ENCODE measurements at places on chromosomes 2 and 18.

DNA sequence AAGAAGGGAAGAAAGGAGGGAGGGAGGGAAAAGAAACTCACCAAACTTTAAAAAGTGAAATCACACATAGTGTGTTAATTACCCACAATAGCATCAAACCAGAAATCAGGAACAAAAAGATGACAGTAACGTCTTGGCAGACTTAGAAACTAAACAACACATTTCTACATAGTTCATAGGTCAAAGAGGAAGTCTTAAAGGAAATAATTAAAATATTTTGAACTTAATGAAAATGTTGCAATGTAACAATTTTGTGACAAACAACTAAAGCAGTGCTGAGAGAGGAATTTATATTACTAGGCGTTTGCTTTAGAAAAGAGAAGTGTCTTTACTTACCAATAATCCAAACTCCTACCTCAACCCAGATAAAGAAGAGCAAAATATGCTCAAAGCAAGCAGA lies 505.0 kb upstream of the ID2 start:
- no peak for DNase-seq

DNA sequence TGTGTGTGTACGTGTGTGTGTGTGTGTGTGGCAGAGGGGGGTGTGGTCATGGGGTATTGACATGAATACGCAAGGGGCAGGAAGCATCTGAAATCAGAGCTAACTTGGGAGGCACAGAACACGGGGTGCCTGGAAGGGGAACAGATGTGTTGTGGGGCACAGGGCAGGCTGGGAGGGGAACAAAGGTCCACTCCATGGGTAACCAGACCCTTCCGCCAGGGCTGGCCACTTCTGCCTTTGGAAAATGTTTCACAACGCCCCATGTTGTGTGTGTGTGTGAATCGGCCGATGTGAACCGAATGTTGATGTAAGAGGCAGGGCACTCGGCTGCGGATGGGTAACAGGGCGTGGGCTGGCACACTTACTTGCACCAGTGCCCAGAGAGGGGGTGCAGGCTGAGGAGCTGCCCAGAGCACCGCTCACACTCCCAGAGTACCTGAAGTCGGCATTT lies at the start of gene SLC11A1:
Gene SLC11A1 (plus strand): TSS at position 358 of the 451 bp plus-strand sequence. CDS start 96 bp downstream, outside the sequence.
- no peak for DNase-seq

GRCh38 chr2:99348173-99348572 lies 11.0 kb downstream of the EIF5B start:
- DNase-seq, result no peak

DNA sequence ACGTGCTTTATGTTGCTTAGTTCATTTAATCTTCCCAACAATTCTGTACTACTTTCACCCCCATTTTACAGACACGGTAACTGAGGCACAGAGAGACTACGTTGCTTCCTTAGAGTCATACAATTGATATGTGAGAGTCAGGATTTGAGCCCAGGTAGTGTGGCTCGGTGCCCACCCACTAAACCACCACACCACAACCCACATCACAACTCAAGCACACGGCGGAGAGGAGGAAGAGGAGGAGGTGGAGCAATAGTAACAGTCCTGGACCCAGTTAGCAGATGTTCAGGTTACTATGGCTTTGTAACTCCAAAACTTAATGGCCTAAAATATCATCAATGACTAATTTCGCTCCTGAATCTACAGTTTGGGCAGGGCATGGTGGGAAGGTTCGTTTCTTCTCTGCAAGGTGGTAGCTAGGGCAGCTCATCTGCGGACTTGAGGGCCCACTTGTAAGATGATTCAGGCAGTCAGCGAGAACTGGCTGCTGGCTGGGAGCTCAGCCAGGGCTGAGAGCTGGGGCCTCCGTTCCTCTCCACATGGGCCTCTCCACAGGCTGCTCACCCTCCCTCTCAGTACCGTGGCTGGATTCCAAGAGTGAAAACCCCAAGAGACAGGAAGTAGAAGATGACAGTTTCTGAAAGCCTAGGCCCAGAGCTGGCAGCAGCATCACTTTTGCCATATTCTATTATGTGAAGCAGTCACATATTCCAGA lies 167.1 kb downstream of the ZFP36L2 start:
- peak; percentile 71 for DNase-seq

DNA sequence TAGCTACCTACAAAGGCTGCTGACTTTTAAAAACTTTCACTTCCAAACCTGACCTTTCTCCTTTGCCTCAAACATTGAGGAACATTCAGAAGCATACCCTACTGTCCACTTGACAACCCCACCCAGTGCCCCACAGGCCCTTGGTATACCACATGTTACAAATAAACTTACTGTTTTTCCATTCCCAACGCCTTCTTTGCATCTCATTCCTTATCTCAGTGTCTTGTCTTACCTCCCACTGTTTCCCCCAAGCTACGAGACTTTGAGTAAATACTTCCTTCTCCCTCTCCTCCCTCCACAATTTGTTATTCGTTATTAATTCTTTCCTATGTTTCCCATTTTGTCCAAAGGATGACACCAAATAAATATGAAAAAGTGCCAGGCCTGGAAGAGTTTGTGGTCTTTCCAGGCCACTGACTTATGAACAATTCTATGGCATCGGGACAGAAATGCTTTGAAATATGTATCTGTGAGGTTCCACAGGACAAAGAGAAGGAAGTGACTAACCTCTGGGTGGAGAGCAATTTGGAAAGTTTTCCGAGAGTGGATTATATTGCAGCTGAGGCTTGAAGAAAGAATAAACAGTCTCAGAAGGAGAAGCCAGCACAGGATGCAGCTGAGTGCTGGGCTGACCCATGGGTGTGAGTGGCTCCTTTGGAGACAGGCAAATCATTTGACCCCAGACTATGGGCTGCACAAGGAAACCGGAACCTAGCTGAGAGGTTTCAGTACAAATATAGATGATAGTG lies 409.0 kb downstream of the LPIN1 start:
- peak; percentile 92 for DNase-seq

DNA sequence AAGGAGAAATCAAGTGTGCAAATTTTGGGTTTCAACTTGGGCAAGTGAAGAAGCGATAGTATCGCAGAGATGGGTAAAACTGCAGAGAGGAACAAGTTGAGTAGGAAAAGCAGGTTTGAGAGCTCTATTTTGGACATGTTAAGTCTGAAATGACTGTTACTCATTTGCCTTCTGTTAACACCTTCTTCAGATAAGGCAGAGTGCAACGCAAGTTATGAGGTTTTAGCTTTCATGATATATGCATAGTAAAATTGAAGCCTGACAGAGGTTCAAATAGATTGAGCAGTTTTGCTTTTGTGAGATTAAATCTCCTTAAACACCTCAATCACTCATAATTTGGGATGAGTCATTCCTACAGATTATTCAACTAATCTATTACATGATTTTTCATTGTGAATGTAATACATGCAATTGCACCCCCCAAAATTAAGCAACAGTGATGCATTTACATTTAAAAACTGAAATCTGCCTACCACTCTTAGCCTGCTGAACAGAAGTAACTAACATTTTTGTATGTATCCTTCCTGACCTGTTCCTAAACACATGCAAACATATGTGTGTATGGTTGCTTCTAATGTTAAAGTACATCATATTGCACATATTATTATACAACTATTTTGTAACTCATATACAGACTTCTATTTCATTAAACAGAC lies 575.4 kb downstream of the ARHGAP15 start:
- DNase-seq, result no peak

- DNase-seq, result no peak
These were observed 310.2 kb upstream of the GALNT5 start for GRCh38 chr2:156947261-156947660.

- DNase-seq, result no peak
These were observed 104.0 kb downstream of the SMAD2 start for GRCh38 chr18:47826157-47827074.

DNA sequence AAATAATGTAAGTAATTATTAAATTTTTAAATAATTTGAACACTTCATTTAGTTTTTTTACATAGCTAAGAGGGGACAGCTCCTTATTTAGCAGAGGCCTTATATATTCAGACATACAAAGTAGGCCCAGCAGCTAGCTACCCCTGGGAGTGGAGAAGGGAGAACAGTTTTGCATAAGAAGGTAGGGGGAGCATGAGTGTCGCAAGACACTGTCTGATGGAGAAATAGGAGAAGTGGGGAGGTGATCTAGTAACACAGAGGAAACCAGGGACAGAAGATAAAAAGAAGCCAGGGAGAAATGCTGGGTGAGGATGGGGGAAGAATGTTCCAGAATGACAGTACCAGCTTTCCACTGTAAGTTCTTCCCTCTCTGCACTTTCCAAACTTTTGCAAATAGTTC lies 16.0 kb upstream of the RGPD4 start:
- no peak for DNase-seq

GRCh38 chr2:71256421-71256820 lies 29.5 kb upstream of the PAIP2B start:
- DNase-seq, result no peak

DNA sequence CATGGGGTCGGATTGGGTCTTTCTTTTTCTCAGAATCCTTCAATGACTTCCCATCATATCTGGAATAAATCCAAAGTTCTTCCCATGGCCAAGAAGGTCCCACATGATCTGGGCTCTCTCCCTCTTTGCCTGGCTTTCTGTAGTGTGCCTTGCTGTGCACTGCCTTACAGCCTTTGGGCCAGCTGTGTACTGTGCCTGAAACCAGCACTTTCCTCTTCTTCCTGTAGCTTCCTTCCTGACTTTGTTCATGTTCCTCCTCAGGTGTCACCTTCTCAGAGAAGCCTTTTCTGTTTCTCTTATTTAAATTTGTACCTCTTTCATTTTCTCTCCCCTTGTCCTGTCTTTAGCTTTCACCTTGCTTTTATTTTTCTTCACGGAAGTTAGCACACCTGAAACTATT lies 4.3 kb upstream of the CDCA7 start:
- no peak for DNase-seq

- DNase-seq, result no peak
These were observed 1083.8 kb upstream of the NRXN1 start for GRCh38 chr2:52115750-52116149.

GRCh38 chr2:85231952-85232351 lies 95.8 kb downstream of the TGOLN2 start:
- DNase-seq, result no peak

DNA sequence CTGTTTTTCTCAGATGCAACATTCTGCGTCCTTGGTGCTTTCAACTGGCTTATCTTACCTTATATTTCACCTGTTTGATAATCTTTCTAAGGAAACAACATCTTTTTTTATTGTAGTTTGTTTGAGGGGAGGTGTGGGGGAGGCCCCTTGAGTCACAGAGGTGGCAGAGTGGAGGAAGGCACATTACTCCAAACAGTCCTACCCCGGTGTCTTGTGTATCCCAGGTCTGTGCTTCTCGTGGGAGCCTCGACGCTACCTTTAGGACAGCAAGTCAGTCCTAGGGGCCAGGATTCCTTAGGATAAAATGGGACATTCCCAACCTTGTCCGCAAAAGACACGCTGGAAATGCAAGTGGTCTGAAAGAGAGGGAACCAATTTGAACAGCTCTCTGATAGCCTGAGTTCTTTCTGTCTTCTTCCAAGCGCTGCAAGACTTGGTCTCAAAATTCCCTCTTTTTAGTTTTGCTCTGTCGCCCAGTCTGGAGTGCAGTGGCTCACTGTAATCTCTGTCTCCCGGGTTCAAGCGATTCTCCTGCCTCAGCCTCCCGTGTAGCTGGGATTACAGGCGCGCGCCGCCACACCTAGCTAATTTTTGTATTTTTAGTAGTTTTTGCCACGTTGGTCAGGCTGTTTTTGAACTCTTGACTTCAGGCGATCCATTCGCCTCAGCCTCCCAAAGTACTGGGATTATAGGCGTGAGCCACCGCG lies 4.0 kb downstream of the GATA6 start:
- no peak for DNase-seq

GRCh38 chr2:53938904-53939303 lies 31.9 kb downstream of the PSME4 start:
- DNase-seq, result no peak

DNA sequence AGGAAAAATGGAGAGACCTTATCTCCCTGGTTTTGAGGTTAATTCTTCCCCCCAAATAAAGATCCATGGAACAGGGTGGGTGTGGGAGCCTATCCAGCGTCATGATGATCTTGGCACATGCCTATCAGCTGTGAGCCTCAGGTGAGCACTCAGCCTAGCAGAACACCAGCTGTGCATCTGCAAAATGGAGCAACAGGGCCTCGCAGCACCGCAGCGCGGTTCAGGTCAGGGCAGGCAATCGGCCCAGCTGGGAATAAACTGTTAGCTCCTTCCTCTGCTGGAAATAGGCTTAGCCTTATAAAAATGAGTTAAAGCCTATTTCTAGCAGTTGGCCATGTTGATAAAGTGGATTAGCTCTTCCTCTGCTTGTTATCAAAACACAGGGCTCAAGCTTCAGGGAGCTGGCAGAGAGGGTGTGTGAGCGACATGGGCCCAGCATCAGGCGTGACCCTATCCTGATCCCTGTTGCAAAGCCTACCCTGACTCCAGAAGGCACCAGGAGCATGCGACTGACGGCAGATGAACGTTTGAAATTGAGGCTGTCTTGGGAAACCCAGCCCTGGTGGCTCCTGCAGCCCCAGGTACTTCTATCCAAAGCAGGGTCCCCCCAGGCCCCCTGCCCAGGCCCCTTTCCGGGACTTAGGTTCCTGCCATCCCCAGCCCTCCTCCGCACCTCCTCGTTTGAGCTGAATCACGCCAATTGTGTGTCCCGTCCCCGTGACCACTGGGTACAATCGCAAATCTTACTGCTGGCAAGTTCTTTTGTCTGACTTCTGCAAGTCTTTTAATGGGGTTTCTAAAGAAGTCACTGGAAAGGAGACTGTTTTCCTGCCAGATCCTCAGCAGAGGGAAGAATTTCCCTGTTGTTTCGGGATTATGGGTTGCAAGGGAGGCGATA lies 35.4 kb downstream of the ARHGEF4 start:
- no peak for DNase-seq

DNA sequence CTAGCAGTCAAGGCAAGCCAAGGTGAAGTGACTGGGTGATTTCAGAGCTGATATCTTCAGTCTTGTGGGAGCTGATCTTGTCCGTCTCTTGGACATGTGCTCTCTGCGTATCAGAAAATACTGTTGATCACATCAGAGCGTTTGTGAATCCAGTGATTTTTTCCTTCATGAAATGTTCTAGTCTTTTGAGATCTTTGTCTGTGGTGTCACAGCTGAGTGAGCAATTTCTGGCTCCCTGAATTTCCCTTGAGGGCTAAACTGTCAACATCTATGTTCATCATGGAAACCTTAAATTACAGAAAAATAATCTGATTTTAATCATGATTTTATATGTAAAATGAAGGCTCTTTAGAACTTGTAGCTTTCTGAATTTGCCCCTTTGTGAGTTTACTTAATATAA lies 432.0 kb downstream of the CCDC85A start:
- no peak for DNase-seq

GRCh38 chr2:5990086-5990485 lies 297.9 kb downstream of the SOX11 start:
- DNase-seq, result no peak

Data from dermis blood vessel endothelial cell (primary cell).